T-helper 9 cell (primary cell): ENCODE measurements at places on chromosomes 5 and 9.

DNA sequence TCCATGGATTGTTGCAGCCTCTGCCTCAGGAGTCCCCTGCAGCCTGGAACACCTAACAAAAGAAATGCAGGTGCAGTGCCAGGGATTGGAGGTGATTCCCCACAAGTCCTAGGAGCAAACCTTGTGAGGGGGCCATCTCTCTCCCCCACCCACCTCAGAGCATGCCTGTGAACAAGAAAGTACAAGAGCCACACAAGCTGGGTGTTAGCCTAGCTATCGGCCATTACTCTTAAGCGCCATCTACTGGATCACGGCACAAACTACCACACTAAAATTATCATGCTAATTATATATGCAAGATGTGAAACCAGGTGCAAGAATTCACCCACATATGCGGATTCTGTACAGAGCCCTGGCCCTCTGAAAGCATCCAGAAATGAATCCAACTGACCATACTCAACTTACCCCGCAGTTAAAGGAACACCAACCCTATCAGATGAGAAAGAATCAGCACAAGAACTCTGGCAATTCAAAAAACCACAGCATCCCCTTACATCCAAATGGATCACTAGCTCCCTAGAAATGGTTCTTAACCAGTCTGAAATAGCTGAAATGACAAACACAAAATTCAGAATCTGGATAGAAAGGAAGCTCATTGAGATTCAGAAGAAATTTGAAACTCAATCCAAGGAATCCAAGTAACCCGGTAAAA, 16.5 kb upstream of the PRSS3 start:
- DNase-seq, result peak; percentile 22

DNA sequence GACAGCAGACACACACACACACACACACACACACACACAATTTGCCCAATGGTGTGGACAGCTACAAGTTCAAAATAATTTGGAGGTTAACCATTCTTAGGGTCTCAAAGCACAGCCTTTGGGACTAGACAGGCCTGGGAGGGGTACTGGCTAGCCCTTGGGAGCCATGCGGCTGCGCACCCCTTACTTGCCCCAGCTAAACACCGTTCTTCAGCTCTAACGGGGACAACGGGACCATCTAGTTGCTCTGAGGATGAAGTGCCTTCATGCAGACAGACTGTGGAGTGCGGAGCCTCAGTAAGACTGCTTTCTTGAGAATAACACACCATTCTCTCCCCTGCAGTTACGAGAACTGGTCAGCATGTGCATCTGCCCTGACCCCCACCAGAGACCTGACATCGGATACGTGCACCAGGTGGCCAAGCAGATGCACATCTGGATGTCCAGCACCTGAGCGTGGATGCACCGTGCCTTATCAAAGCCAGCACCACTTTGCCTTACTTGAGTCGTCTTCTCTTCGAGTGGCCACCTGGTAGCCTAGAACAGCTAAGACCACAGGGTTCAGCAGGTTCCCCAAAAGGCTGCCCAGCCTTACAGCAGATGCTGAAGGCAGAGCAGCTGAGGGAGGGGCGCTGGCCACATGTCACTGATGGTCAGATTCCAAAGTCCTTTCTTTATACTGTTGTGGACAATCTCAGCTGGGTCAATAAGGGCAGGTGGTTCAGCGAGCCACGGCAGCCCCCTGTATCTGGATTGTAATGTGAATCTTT, 64.6 kb downstream of the PSMB7 start:
- DNase-seq, result no peak

DNA sequence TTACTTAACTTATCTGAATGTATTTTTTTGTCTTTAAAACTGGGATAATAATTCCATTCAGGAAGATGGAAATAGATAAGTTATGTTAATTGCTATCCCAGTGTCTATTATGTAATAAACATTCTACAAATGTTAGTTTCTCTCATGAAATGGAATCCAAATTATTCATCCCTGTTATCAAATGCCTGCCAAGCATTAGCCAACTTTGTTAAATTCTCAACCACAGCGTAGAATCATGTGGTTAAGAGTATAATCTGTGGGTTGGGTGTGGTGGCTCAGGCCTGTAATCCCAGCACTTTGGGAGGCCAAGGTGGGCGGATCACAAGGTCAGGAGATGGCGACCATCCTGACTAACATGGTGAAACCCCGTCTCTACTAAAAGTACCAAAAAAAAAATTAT, 912.9 kb upstream of the SEMA6A start:
- no peak for DNase-seq

GRCh38 chr9:92426501-92427145, 2.4 kb upstream of the OMD start:
- no peak for DNase-seq

DNA sequence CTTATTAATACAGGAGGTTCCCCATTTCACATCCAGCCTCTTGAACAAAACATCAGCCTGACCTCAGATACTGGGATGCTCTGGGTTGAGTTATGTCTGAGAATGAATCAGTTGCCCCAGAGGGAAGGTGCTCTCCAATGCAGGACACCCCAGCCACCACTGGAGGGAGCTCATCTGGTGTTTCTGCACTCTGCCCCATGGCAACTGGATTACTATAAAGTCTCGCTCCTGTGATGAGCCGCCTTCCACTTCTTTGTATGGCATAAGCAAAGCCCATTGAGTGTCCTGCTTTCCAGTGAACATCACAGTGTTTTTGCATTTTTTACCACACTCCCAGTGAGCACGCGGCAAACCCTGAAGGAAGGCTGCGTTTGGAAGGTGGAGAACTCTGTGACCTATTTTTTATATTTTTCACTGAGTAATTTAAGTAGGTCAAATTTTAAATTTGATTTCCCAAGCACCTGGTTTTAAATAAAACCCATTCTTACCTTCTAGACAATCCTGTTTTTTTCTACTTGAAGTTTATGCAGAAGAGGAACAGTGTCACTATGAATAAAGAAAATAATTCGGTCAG, 176.9 kb upstream of the WWC1 start:
- DNase-seq, result peak; percentile 3

DNA sequence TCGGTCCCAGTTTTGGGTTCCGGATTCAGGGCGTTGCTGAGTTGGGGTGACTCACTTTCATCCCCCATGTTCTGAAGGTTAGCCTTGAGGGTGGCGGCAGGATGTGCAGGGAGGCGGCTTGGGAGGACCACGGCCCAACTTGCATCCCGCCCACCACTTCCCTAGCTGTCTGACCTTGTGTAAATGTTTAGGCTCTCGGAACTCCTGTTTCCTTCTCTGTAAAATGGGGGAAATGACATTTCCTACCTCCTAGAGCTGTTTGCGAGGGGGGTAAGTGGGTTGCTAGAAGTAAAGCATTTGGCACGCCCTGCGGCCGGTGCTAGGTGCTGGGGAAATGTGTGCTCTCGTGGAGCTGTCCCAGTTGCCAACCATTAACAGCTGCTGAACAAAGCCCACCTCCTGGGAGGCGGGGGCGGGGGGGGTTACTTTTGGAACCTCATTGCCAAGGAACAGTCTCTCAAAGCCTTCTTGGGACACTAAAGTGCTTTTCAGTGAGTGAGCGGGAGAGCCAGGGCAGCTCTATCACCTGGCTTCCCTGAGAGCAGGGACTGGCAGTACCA, 27.5 kb downstream of the PTGES2 start:
- no peak for DNase-seq

DNA sequence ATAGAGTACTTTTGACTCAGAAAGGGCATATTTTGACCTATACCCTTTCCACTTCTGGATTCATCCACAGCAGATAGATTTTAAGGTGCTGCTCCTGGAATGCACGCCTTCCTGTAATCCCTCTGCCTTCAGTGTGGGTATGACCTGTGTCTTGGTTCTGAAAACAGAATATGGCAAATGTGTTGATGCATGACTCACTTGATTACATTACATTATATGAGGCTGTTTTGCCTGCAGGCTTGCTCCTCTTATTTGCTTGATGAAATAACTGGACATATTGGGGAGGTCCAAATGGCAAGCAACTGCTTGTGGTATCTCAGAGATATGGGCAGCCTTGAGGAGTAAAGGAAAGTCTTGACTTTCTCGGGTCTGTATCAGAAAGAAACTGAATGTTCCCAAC, 468.6 kb downstream of the CDH18 start:
- no peak for DNase-seq

- peak; percentile 19 for DNase-seq
Measured at GRCh38 chr9:129320575-129321285, 142.7 kb upstream of the IER5L start.

DNA sequence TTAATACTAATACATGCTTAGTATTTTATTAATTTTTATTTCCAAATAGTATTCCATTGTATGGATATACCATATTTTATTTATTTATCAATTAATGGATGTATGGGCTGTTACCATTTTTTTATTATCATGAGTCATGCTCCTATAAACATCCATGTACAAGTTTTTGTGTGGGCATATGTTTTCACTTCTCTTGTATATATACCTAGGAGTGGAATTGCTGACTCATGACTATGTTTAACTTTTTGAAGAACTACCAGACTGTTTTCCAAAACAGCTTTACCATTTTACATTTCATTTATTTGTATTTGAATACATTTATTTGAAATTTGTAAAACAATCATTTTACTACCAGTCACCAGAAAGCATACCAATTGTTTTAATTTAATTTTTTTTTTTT, 14.1 kb upstream of the LRRC19 start:
- DNase-seq, result no peak

DNA sequence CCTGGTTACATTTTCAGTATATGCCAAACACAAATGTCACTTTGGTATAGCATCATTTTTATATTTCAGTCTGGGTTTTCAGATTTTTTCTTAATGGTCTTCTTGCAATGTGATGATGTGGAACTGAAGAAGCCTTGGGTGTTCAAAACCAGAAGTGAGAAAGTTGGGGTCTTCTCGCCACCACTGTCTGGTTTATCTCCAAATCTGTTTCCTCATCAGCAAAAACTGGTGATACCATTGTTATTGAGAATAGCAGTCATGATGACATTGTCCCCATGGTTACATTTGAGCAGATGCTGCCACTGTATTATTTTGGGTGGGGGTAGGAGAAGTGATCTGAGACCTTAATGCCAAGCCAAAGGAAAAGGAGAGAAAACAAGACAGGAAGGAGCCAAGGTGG, 85.9 kb upstream of the MAP3K1 start:
- DNase-seq, result no peak

DNA sequence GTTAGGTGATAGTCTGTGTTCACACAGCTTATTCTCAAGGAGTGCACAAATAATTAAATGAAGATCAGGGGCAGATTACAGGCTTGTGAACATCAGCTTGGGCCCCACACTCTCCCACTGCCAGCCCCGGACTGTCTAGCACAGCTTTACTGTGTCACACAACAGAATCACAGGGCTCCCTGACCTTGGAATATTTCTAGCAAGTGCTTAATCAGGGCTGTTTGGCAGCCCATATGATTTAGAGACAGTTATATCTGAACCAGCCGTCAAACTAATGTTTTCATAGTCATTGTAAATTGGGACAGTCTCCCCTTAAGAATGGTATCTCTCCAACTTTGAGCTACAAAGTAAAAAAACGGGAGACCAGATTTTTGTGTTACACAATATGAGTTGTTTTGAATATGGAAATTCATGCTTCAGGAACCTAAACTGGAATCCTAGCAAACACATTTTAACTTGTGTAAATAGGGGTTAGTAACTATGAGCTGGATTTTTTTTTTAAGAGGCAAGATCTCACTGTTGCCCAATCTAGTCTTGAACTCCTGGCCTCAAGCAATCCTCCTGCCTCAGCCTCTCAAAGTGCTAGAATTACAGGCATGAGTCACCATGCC, 517.6 kb downstream of the BNC2 start:
- DNase-seq, result no peak

DNA sequence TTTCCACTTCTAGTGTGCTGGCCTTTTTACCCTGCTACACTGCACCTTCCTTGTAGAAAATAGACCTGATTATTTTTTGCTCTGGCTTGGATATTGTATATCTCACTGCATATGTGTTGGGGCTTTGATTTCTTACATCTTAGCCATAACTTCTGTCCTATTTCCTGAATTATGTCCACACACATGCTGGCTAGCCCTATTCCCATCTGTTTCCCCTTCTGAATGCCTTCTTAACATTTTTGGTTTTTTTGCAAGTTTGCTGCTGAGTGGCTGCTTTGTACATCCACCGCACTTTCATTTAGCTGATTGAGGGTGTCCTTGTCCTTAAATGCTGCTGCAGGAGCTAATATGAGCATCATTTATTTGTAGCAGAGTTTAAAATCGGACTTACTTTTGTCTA, 26.9 kb downstream of the CFAP95 start:
- DNase-seq, result no peak

GRCh38 chr9:16743375-16743774, 127.1 kb downstream of the BNC2 start:
- no peak for DNase-seq

- DNase-seq, result no peak
Measured at GRCh38 chr9:124450241-124450924, at the start of gene ADGRD2. Gene ADGRD2 (plus strand): TSS chr9:124450451. CDS start chr9:124451667, 1,216 bp downstream.

DNA sequence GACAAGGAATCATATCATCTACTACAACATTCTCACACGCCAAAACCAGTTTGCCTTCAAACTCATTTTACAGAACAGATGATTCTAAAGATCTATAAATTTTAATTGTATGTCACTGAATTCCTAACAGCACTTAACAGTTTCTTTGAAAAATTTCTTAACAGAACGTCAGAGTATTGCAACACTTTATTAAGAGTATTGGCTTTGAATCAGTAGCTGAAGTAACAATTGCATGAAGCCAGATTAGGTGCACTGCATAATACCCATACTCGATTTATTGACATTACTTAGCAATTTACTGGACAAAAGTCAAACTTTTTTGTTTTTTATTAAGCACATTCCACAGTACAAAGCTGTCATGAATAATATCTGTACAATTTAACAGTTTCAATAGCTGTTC, 75.8 kb downstream of the SMIM23 start:
- no peak for DNase-seq

GRCh38 chr5:69450116-69450515, 35.2 kb downstream of the MARVELD2 start:
- no peak for DNase-seq

DNA sequence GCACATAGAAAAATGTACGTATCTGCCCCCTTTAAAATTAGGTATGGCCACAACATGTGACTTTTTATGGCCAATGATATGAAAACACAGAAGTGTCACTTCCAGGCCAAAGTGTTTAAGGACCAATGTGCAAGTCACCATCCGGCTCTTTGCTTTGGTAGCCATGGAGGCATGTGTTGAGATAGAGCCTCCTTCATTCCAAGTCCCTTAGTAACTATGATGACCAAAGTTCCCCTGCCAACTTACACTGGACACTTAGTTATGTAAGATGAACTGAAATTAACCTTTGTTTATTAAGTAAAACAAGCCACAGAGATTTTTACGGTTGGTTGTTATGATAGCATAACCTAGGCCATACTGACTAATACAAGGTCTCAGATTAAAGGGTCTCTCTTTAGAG, 51.0 kb downstream of the FBN2 start:
- DNase-seq, result no peak

DNA sequence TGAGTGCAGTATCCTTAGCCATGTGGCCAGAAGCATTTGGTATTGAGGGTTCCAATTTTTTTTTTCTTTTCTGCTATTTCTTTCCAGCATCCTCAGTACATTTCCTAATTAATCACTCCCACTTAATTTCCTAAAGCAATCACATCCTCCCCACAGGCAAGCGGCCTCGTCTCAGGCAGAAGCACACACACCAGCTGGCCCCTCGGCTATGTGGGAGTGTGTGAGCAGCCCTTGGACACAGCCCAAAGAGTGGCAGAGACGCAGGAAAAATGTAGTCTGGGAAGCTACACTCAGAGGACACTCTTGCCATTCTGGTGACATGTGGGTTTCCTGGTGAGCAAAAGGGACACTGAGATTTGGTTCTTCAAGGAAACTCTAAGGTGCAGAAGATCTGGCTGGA, 20.7 kb downstream of the SLIT3 start:
- no peak for DNase-seq
